Activated T-cell treated with anti-CD3 and anti-CD28 coated beads for 1 hour (primary cell): ENCODE measurements at places on chromosomes 3 and 15.

GRCh38 chr15:68364028-68364659 lies 67.8 kb downstream of the ITGA11 start:
- DNase-seq = no peak

- no peak for DNase-seq
These were observed 40.1 kb upstream of the DCLK3 start for GRCh38 chr3:36804295-36805055.

GRCh38 chr3:73442152-73442551 lies 182.6 kb downstream of the PDZRN3 start:
- DNase-seq = no peak

- no peak for DNase-seq
These were observed 243.8 kb downstream of the OTOL1 start for GRCh38 chr3:161740421-161740820.

DNA sequence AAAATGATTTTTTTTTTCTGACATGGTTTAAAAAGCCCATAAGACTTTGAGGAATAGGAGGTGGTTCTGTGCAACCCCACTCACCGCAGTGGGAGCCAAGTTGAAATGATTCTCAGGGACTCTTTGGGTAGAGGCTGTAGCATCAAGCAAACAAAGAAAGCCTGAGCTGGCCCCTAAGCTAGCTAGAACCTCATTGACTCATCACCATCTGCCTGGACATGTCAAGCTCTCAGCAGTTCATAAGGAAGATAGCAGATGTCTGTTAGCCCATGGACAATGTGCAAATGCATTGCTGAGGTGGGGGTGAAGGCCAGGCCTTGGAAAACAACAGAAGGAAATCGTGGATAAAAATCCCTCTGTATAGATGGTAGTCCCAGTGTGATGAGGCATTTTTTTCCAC lies 234.8 kb downstream of the NR2F2 start:
- DNase-seq = no peak

GRCh38 chr3:139988472-139989156 lies 53.6 kb downstream of the CLSTN2 start:
- DNase-seq = no peak

DNA sequence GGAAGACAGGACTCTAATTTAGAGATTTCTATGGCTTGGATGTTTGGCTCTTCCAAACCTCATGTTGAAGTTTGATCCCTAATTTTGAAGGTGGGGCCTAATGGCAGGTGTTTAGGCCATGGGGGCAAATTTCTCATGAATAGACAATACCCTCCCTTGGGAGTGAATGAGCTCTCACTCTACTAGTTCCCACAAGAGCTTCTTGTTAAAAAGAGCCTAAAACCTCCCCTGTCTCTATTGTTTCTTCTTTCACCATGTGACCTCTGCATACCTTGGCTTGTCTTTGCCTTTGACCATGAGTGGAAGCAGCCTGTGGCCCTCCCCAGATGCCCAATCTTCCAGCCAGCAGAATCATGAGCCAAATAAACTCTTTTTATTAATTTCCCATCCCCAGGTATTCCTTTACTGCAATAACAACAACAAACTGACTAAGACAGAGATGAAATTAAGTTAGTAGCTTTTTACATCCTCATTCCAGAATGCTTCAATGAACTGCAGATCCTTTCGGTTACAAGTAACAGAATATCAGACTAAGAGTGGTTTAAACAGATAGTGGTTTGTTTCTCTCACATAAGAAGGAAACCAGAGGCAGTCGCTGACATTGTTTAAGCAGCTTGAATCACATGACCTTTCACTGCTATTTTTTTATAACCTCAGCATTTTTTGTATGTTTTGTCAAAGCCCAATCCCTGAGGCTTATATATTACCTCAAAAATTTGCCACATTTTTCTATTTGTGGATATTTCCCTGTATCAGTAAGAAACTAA lies 1013.3 kb upstream of the SEMA6D start:
- no peak for DNase-seq

GRCh38 chr3:69391554-69391953 lies 5.7 kb upstream of the FRMD4B start:
- DNase-seq = no peak

GRCh38 chr15:78880242-78880533 lies 7.5 kb downstream of the MORF4L1 start:
- no peak for DNase-seq

DNA sequence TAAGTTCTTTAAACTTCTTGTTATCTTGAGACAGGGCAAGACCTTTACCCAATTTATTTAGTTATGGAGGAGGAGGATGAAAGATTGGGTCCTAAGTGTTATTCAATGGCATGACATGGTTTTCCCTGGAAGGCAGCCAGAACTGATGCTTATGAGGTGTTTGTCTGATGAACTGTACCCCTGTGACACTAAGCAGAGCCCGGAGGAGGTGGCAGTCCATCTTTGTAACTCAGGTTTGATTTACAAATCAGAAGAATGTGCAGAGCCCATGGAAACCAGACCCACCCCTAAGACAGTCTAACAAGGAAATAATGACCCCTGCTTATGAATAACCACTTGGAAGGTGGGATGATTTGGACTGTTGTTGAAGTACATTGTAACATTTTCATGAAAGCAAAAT lies 878.6 kb upstream of the NR2F2 start:
- no peak for DNase-seq

- no peak for DNase-seq
These were observed 27.5 kb upstream of the MAPKBP1 start for GRCh38 chr15:41746802-41747201.
